Muscle of back (tissue), 13 donors: ENCODE measurements at places on chromosomes 7 and 10.

- no peak for DNase-seq
These were observed 297.2 kb upstream of the KAT6B start for GRCh38 chr10:74529205-74529604.

- peak; percentile 73 for DNase-seq
These were observed 38.3 kb downstream of the LYZL2 start for GRCh38 chr10:30591249-30591670.

GRCh38 chr10:90363799-90364483 lies 493.9 kb downstream of the HTR7 start:
- no peak for DNase-seq

GRCh38 chr7:157205438-157205837 lies 66.7 kb downstream of the UBE3C start:
- no peak for DNase-seq

GRCh38 chr10:132114953-132115520 lies 49.3 kb downstream of the JAKMIP3 start:
- DNase-seq, result no peak

- peak; percentile 38 for DNase-seq
These were observed 395.2 kb downstream of the TFEC start for GRCh38 chr7:115635376-115635775.

- DNase-seq, result no peak
These were observed 107.0 kb downstream of the HIBADH start for GRCh38 chr7:27555670-27556069.

GRCh38 chr10:104735757-104736391 lies 94.8 kb downstream of the SORCS3 start:
- DNase-seq, result no peak

- no peak for DNase-seq
These were observed 561 bp upstream of the HNRNPF start for GRCh38 chr10:43409385-43410109.

- peak; percentile 86 for DNase-seq
These were observed 55.8 kb downstream of the RBM17 start for GRCh38 chr10:6144406-6145165.

DNA sequence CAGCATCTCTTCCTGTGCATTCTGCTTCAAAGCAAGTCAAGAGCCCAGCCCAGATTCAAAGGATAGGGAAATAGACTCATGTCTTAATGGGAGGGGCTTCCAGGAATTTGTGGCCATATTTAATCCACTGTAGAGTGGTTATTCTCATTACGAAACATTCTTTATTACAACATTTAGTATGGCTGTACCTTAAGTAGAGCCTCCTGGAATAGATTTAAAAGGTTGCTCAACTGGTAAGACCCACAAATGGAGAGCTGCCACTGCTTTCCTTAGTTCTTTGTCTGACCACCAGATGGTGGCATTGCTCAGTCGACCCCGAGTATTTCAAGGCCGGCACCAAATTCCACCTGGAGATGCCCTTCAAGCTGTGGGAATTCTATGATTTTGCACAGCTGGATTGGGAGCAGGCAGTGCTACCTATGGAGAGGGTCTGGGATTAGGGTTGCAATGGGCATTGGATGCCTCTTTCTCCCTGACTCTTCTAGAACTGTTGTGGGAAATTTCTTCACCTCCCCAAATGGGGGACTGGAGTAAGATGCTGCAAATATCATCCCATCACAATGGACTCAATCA lies 102.2 kb downstream of the RBM20 start:
- DNase-seq, result peak; percentile 73
